Body of pancreas (tissue), 4 donors: ENCODE measurements at places on chromosomes 13 and 19. TPM values are rescaled to one million over a fixed set of nuclear protein-coding genes. Genes with fewer than 3 reads are reported as not detected.

MCF2L gene
- total RNA-seq, result 74.8 TPM

DNA sequence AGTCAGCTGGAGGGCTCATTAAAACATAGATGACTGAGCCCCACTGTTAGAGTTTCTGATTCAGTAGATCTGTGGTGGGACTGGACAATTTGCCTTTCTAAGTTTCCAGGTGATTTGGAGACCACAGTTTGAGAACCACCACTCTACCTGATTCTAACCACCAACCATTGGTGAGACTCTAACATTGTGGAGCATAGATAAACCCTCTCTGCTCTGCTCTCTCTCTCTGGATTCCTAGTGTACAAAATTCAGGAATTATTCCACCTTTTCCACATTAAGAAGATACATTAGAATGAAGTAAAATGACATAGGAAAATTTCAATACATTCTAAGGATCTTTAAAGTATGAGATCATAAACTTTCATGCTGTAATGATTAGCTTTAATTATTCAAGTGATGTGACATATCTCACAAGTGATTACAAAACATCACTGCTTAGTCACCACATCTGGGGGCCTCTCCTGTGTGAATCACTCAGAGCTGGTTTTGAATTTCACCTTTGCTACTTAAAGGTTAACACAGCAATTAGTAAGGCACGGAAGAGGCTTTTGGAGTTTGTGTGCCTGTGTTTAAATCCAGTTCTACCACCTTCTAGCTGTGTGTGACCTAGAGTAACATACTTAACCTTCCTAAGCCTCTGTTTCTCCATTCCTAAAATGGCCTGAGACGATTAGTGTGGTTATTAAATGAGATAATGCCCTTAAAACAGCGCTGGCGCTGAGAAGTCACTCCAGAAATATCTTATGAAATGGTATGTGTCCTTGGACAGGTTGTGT lies 78.5 kb upstream of the NBEA start:
- H3K27ac ChIP-seq, result no peak overlapping the region
- H3K4me1 ChIP-seq, result no peaks in the 10 kb centered on the region
- no peaks in the 10 kb centered on the region for H3K27me3 ChIP-seq
- DNase-seq, result no peak
- no peak overlapping the region for H3K4me3 ChIP-seq
- no peaks in the 10 kb centered on the region for H3K36me3 ChIP-seq

NMRK2 gene
- total RNA-seq, result not detected

GRCh38 chr13:68199271-68199670 lies 969.1 kb upstream of the PCDH9 start:
- H3K4me1 ChIP-seq, result no peaks in the 10 kb centered on the region
- H3K27me3 ChIP-seq, result no peaks in the 10 kb centered on the region
- H3K36me3 ChIP-seq, result no peaks in the 10 kb centered on the region
- no peak for DNase-seq

FGF22 gene
- total RNA-seq, result not detected

GRCh38 chr19:44807652-44808462 lies 1.0 kb upstream of the BCAM start:
- no peak overlapping the region for H3K4me3 ChIP-seq
- no peaks in the 10 kb centered on the region for H3K27me3 ChIP-seq
- peaks cover 32% of the 10 kb centered on the region for H3K4me1 ChIP-seq
- peak overlapping the region; percentile 82 for H3K27ac ChIP-seq
- H3K36me3 ChIP-seq, result no peaks in the 10 kb centered on the region

DNA sequence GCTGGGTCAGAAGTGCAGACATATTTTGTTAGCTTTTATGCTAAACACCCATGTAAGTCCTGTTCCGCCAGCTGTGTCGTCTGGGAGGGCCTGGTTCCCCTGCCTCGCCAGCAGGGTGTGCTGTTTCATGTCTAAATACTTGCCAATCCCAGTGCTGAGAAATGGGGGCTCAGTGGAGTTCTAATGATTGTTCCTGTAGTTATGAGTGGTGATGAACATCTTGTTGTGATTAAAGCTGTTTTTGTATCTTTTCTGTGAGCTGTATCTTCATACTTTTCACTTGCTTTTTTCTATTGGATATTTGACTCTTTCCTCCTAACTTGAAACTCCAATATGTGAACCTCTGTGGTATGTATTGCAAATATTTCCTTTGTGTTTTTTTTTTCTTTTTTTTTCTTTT lies 32.7 kb downstream of the KDM4B start:
- no peaks in the 10 kb centered on the region for H3K36me3 ChIP-seq
- H3K4me3 ChIP-seq, result no peak overlapping the region
- peaks cover 10% of the 10 kb centered on the region for H3K4me1 ChIP-seq
- H3K27me3 ChIP-seq, result no peaks in the 10 kb centered on the region
- DNase-seq, result no peak

ZNF738 gene
- total RNA-seq, result 4.7 TPM

DNA sequence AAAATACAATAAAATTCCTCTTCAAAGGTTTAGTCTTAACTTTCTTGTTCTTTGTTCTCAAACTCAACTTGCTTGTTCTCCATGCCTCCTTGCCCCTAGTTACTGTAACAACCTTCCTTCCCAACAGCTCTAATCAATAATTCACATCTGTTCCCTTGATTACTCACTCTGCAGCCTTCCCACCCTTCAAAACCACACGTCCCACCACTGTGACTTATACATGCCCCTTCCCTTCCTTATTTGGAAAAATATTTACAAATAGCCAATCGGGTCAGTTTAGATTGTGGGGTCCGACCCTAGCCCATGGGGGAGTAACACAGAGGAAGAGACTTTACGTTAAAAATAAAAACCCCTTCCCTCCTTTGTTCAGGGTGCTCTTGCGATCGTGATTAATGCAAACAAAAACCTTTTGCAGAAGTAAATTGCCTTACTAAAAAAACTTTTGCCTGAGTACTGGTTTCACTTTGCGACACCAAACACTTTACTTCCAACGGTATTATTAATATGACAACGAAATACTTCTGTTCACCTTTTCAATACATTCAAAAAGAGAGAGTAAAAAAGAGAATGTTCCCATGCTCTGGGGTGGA lies 512 bp upstream of the ZNF93 start:
- DNase-seq, result peak; percentile 6
- peaks cover 3% of the 10 kb centered on the region for H3K4me1 ChIP-seq
- H3K36me3 ChIP-seq, result no peaks in the 10 kb centered on the region
- H3K4me3 ChIP-seq, result peak overlapping the region; percentile 13
- peak overlapping the region; percentile 92 for H3K27ac ChIP-seq

CCL25 gene
- total RNA-seq, result not detected

GRCh38 chr13:111857336-111857735 lies 209.6 kb upstream of the SOX1 start:
- H3K27me3 ChIP-seq, result no peaks in the 10 kb centered on the region
- no peak overlapping the region for H3K27ac ChIP-seq
- no peak overlapping the region for H3K4me3 ChIP-seq
- no peaks in the 10 kb centered on the region for H3K4me1 ChIP-seq

DNA sequence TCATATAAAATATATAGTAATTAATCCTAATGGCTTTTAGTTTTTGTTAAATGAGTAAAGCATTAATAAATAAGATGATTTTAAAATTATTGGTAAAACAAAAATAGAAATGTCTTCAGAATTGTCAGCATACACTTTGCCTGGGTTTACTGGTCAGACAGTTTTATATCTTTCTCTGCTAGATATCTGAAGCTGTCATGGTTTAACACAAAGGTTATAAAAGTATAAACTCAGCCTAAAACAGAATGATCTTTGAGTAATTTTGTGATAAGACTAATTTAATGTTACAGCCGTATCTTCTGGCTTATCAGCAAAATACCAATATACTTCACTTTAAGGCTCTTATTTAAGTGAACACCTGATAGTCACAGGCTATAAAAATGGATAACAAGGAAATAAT lies 17.8 kb upstream of the NAA16 start:
- H3K4me3 ChIP-seq, result no peak overlapping the region
- DNase-seq, result no peak
- no peaks in the 10 kb centered on the region for H3K36me3 ChIP-seq

PEX11G gene
- 7.6 TPM for total RNA-seq

PALM3 gene
- total RNA-seq, result 28.3 TPM

DNA sequence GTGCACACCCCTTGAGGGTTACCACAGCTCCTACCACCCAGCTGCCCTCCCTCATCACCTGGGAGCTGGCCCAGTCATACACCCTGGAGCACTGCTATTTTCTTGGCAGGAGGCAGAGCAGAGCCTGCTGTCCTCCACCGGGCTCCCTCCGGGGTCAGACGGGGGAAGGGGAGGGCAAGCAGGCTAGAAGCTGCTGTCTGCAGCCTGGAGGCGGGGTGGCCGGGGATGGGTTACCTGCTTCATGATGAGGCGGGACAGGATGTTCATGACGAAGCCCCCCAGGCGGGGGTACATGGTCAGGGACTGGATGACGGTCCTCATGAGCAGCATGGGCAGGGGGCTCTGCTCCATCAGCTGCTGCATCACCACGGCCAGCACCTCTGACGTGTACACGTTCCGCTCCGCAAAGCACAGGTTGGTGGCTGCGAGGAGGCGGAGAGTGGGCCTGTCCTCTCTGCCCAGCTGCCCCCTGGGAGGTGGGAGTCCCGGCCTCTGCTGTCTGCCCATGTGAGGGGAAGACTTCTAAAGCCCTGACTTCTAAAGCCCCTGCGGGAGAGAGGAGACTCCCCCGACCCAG lies 2.7 kb upstream of the RSPH6A start:
- no peak overlapping the region for H3K4me3 ChIP-seq
- peak overlapping the region; percentile 32 for H3K27ac ChIP-seq
- peaks cover 2% of the 10 kb centered on the region for H3K36me3 ChIP-seq

GRCh38 chr19:3450796-3451411 lies 29.4 kb downstream of the SMIM24 start:
- no peak overlapping the region for H3K4me3 ChIP-seq
- H3K27me3 ChIP-seq, result no peaks in the 10 kb centered on the region
- peaks cover 26% of the 10 kb centered on the region for H3K36me3 ChIP-seq

ANGPTL8 gene
- total RNA-seq, result not detected

BLVRB gene
- total RNA-seq, result 79.8 TPM

DNA sequence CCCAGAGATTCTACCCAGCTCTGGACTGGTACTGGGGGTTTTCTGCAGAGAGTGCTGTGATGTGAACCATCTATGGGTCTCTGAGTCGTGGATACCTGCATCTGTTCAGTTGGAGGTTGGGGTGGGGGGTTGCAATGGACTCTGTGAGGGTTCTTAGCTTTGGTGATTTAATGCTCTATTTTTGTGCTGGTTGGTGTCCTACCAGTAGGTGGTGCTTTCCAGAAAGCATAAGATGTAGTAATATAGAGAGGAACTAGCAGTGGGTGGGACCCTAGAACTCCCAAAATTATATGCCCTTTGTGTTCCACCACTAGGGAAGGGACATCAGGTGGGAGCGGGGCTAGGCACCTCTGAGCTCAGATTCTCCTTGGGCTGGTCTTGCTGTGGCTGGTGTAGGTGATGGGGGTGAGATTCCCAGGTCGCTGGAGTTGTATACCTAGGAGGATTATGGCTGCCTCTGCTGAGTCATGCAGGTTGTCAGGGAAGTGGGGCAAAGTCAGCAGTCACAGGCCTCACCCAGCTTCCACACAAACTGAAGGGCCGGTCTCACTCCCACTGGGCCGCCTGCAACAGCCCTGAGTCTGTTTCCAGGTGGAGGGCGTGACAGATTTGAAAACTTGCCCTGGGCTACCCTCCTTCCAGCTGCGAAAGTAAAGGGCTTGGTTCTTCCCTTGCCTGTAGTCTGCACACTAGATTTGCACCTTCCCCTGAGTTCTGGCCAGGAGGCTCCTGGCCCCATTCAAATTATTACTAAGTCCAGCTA lies 573.0 kb upstream of the SLITRK1 start:
- H3K36me3 ChIP-seq, result no peaks in the 10 kb centered on the region
- H3K27me3 ChIP-seq, result no peaks in the 10 kb centered on the region
- H3K4me1 ChIP-seq, result no peaks in the 10 kb centered on the region
- DNase-seq, result no peak

- peaks cover 48% of the 10 kb centered on the region for H3K4me1 ChIP-seq
- DNase-seq, result no peak
- peak overlapping the region; percentile 29 for H3K27ac ChIP-seq
- no peaks in the 10 kb centered on the region for H3K27me3 ChIP-seq
- no peaks in the 10 kb centered on the region for H3K36me3 ChIP-seq
- no peak overlapping the region for H3K4me3 ChIP-seq
These were observed 97.0 kb upstream of the RNF113B start for GRCh38 chr13:98273824-98274742.

DNA sequence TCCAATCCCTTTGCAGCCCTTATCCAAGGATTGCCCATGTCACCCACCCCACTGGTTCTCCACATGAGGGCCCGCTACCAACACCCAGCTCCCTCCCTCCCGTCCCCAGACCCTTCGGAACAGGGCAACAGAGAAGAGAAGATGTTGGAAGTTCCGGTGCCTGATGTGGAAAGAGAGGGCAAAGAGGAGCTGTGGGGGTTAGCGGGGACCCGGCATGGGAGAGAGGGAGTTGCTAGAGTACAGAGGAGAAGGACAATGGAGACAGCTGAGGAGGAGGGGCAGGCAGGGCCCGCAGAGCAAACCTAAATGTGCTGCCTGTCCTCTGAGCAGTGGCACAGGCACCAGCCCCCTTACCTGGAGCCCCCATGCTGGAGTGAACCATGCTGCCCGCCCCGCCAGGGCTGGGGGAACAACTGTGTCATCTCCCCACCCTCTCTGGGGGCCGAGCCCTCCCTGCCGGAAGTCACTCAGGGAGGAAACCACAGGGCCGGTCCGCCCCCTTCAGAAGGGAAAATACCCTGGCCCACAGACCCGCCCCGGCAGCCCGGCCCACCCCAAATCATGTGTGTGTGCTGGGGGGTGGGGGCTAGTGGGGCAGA lies at the start of gene POU2F2:
Gene POU2F2, minus strand, starts transcription at position 417 of the 599 bp plus-strand sequence. Its CDS starts 35 bp downstream, at position 382.
- H3K27ac ChIP-seq, result no peak within 1 kb of the TSS
- H3K36me3 ChIP-seq, result no peaks in the 10 kb centered on the region
- no peaks in the 10 kb centered on the region for H3K27me3 ChIP-seq
- H3K4me1 ChIP-seq, result peaks cover 13% of the 10 kb centered on the region
- DNase-seq, result no peak

DNA sequence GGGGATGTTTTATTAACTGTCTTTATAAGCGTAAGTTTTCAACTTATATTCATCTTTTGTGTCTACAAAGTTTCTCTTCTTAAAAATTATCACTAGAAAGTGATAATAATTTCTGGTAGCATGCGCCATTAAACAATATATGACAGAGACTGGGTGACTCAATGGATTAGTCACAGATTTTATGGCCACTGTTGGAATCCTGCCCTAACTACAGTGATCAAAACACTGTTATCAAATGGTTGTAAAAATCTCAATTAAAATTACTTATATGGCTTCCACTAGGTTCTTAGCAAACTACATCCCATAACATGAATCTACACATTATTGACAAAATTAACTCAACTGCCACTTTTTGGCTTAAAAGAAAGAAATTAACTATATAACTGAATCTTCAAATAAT lies 350.0 kb downstream of the DACH1 start:
- H3K36me3 ChIP-seq, result no peaks in the 10 kb centered on the region
- DNase-seq, result no peak
- no peak overlapping the region for H3K27ac ChIP-seq

GRCh38 chr13:32045537-32045936 lies 14.0 kb downstream of the FRY start:
- no peak overlapping the region for H3K27ac ChIP-seq
- H3K27me3 ChIP-seq, result no peaks in the 10 kb centered on the region
- peaks cover 53% of the 10 kb centered on the region for H3K4me1 ChIP-seq

LILRA5 gene
- total RNA-seq, result not detected

- no peak overlapping the region for H3K4me3 ChIP-seq
- no peak for DNase-seq
- H3K36me3 ChIP-seq, result no peaks in the 10 kb centered on the region
- no peaks in the 10 kb centered on the region for H3K27me3 ChIP-seq
These were observed 1954.5 kb upstream of the PCDH20 start for GRCh38 chr13:63370101-63370500.
